ENCODE measurements at places on chromosomes 2 and 18.

GRCh38 chr2:201452058-201452921 is 750 bp downstream of the STRADB start:
- no peak for DNase-seq

DNA sequence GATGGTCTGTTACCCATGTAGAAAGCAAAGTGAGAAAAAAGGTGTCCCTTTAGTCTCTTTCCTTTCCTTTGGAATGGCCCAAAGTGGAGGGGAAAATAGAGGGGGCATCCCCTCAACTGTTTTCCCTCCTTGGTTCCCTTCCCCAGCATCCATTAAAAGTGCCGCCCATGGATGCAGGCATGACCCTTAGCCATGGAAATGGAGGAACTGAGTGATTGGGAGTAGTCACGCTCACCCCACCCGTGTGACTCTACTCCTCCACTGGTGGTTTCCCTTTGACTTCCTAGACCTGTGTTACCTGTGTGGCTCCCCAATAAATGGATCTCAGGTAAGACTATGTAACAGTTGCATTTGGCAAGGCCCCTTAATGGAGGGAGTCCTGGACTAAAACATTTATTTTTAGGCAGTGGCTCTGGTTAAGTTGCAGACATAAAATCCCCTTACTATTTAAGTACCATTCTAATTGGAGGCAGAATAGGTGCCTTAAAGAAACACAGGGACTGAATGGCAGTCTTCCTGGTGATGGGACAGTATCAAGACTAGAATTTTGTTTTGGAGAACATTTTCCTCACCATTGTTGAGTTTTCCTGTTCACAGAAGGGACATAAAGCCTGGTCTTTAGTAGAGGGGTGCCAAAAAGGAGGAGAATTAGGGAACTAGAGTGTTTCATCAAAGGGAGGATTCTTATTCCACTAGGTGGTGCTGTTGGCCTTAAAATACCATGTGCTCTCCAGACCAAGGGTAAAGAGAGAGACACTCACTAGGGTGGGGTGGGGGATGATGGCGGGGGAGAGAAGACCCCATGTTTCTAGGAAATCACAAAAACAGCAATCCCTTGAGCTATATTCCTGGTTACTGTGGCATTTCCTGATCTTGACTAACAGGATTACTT is 25.7 kb upstream of the PLA2R1 start:
- DNase-seq = no peak

GRCh38 chr18:44922968-44923367 is 242.3 kb downstream of the SETBP1 start:
- DNase-seq = no peak

DNA sequence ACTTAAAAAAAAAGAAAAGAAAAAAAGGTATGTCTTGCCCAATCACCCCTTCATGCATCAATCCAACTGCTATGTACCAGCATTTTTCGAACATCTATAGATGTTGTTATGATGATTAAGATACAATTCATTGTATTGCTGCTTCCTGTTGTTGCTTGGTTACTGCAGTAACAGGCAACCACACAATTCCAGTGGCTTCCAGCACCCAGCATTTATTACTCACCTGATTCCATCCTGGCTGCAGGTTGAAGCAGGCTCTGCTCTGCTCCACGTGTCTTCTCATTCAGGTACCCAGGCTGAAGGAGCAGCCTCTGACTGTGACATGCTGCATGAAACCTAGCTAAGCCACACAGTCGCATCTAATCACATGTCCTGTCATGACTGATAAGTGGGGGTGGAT is 196.9 kb downstream of the INO80D start:
- DNase-seq = no peak

DNA sequence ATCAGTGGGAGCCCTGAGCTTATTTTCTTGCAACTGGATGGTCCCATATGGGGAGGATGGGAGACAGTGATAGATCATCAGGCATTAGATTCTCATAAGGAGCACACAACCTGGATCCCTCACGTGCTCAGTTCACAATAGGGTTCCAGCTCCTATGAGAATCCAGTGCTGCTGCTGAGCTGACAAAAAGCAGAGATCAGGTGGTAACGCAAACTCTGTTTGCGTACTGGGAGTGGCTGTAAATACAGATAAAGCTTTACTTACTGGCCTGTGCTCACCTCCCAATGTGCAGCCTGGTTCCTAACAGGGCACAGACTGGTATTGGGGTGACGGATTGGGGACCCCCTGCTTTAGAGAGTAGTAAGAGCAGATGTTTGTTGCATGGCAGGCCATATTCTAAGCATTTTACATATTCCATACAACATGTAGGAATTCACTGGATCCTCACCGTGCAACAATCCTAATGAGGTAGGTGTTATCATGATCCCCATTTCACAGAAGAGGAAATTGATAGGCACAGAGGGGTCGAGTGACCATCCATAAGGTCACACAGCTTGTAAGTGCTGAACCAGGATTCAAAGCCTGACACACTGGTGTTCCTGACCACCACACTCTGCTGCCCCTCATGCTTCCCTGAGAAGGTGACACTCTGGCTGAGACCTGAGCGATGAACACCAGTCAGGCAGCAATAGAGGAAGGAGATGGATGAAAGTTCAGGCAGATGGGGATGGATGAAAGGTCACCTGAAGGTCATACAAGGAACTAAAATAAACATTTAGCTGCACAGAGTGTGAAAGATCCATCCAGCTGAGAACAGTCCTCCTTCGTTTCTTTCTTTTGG is 15.7 kb upstream of the MAT2A start:
- DNase-seq = no peak

DNA sequence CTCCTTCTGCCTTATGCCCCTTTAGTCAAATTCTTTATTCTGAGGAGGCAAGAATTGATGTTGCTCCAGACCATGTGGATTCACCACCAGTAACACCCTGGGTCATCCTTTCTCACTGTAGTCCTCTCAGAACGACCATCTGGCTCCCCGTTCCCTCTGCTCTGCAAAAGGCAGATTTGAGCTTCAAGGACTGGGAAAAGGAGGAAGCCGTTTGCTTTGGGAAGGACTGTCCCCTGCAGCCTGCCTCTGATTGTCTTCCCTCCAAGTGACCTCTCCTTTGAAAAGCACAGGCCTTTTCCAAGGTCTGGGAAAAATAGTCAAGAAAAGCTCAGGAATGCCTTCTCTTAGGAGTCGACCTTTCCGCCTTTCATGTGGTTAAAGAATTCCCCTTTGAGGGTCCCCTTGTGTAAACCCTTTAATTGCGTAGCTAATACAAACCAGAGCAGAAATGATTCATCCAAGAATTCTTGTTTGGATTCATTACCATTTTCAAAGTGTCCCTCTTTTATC is 130.1 kb upstream of the COPS8 start:
- no peak for DNase-seq

DNA sequence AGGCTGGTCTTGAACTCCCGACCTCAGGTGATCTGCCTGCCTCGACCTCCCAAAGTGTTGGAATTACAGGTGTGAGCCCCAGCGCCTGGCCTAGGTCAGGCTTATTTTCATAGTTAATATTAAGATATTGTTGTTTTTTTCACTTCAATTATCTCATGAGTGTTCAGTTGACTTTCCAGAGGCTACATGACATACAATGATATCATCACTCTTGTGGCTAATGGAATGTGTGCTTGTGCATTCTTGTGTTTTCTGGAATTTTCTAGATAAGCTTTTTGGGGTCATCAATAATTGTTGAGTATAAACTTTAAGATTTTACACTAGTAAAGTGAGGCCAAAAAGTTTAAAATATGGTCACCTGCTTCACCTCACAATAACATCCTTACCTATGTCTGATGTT is 180.9 kb downstream of the FIGN start:
- DNase-seq = no peak

- DNase-seq = no peak
Observed at GRCh38 chr18:26495287-26495686, 53.1 kb downstream of the KCTD1 start.

GRCh38 chr18:46264255-46264654 is 160.1 kb downstream of the HAUS1 start:
- DNase-seq = no peak

DNA sequence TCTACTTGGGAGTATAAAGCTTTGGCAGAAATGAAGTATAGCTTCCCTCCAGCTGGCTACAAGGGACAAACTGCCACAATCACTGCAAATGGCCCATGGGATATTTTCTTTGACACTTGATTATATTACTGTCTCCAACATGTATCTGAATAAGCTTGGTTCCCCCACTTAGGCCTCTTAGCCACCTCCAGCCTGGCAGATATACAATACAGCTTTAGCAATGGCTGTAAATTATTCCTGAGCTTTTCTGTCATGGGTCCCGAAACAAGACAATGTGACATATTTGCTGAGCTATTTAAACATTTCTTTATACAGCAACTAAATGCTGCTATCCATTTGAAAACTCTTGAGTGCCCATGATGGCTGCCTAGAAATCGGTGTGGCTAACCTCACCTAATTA is 406.2 kb downstream of the SUCLG1 start:
- no peak for DNase-seq

GRCh38 chr2:169034984-169035544 is 3.9 kb upstream of the ABCB11 start:
- no peak for DNase-seq

- DNase-seq = no peak
Observed at GRCh38 chr18:9822587-9823185, 63.1 kb upstream of the TXNDC2 start.

- peak; percentile 30 for DNase-seq
Observed at GRCh38 chr2:8543060-8543382, 138.8 kb upstream of the ID2 start.

DNA sequence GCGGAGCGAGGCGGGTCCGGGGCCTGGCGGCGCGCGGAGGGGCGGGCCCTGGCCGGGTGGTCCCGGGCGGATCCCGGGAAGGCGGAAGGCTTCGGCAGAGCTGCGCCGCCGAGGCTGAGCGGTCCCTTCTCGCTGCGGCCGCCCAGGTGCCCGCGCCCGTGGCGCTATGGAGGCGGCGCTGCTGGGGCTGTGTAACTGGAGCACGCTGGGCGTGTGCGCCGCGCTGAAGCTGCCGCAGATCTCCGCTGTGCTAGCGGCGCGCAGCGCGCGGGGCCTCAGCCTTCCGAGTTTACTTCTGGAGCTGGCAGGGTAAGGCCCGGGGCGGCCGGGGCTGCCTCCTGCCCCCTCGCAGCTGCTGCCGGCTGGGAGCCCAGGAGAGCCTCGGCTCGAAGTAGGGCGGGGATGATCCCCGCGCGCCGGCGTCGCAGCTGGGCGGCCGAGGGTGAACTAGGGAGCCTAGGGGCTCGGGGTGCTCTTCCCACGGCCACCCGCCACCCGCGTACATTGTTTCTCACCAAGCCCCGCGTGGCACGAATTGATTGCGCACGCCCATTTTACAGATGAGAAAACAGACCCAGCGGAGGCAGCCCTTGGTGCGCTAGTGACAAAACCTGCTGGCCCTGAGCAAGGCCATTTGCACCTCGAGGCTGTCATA is at the start of gene SLC66A3:
Gene SLC66A3, plus strand, starts transcription at position 87 of the 655 bp plus-strand sequence. Its CDS starts 80 bp downstream, at position 167.
- DNase-seq = no peak

DNA sequence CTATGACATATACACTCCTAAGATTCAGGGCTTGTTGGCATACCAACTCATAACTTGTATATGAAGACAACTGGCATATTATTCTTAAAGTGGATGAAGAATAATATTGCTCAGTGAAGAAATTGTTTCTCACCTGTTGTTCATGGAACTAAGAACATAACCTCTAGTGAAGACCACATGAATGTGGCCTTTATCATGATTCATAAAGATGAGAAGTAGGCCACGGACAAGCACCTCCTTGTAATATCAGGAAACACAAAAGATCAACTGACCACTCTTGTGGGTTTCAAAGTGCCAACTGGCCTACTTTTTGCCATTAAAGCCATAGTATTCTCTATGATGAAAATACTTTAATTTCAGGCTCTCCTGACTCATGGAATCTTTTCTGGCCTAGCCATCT is 407.4 kb downstream of the GRB14 start:
- no peak for DNase-seq

- no peak for DNase-seq
Observed at GRCh38 chr2:3317277-3317685, 60.3 kb downstream of the EIPR1 start.

DNA sequence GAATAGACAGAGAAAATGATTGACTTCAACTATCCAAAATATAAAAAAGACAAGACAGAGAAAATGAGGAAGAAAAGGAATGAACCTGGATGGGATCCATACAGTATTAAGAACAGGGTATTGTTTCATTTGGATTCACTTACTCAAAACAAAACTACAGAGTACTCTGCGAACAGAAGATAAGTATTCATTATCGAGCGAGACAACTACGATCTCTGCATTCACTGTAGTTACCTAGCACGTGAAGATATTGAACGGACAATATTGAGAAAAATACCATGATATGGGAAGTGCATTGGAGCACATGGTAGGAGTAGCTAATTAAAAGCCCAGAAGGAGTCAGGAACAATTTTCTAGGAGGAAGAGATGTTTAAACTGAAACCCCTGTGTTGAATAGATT is 1.0 kb upstream of the ORC2 start:
- DNase-seq = no peak

GRCh38 chr2:226213717-226214116 is 585.9 kb downstream of the IRS1 start:
- DNase-seq = no peak

DNA sequence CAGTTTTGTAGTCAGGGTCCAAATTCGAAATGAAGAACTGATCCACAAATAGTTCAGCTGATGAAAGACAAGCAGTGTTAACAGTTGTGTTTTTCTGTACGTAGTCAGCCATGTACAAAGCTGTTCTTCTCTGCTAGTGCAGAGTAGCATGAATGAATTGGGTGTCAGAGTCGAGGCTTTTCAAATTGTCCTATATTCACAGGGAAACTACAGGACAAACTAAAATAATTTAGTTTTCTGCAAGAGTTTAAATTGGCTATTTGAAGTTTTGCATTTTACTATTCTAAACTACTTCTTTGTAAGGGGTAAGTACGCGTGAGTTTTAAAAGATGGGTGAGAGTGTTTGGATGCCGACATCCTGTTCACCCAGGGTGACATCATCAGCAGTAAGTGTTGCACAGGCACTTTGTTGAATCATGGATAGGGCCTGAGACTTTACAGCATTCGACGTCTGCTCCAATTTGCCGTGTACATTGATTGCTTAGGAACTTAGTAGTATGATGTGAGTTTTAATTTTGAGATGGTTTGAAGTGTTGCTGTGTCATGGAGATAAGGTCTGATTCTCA is 147.2 kb upstream of the NFATC1 start:
- no peak for DNase-seq

GRCh38 chr18:67788310-67789164 is 272.0 kb upstream of the DSEL start:
- no peak for DNase-seq

- DNase-seq = no peak
Observed at GRCh38 chr2:96301865-96302264, 3.5 kb downstream of the SNRNP200 start.

- DNase-seq = no peak
Observed at GRCh38 chr2:236608188-236608525, 38.5 kb downstream of the ACKR3 start.

DNA sequence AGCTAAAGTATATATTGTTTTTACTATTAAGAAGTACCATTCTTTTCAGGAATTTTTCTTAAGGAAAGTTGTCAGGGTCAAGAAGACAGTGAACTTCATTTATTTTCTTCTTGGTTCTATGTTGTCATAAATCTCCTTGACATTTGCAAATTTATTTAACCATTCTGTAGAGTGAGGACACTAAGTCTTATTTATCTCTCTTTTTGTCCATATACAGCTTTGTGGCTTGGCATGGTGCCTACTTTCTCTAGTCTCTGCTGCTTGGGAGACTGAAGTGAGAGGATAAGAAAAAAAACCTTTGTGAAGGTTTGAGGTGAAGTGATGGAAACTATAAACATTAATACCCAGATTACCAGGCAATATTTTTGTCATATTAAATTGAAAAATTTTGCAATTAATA is 1389.4 kb downstream of the SUCLG1 start:
- no peak for DNase-seq
